ENCODE measurements at places on chromosomes 1 and 21. TPM values are rescaled to one million over a fixed set of nuclear protein-coding genes. Genes with fewer than 3 reads are reported as not detected.

HLX gene
- 4.9 TPM for total RNA-seq

ANXA9 gene
- total RNA-seq: not detected

OLFM3 gene
- total RNA-seq: not detected

HSPG2 gene
- 1,078 TPM for total RNA-seq

CLCA1 gene
- total RNA-seq: not detected

NR1I3 gene
- not detected for total RNA-seq

S100A7A gene
- total RNA-seq: not detected

PDZK1 gene
- total RNA-seq: 0.33 TPM

PAPPA2 gene
- 18.9 TPM for total RNA-seq

CFHR3 gene
- total RNA-seq: not detected

MTARC2 gene
- 10.5 TPM for total RNA-seq

PPOX gene
- 7.4 TPM for total RNA-seq

CELA3B gene
- total RNA-seq: not detected

UBXN10 gene
- not detected for total RNA-seq

FAF1 gene
- total RNA-seq: 45.1 TPM

ERVH48-1 gene
- not detected for total RNA-seq

C1orf94 gene
- total RNA-seq: not detected

SPATA1 gene
- total RNA-seq: 0.46 TPM
